ENCODE measurements at places on chromosomes 11 and 22. TPM values are rescaled to one million over a fixed set of nuclear protein-coding genes. Genes with fewer than 3 reads are reported as not detected.

GRCh38 chr22:20494978-20495860, at the start of gene KLHL22:
Gene KLHL22, minus strand, starts transcription at chr22:20495795. Its CDS starts 6,584 bp downstream, at chr22:20489211.
- no peak for DNase-seq

DNA sequence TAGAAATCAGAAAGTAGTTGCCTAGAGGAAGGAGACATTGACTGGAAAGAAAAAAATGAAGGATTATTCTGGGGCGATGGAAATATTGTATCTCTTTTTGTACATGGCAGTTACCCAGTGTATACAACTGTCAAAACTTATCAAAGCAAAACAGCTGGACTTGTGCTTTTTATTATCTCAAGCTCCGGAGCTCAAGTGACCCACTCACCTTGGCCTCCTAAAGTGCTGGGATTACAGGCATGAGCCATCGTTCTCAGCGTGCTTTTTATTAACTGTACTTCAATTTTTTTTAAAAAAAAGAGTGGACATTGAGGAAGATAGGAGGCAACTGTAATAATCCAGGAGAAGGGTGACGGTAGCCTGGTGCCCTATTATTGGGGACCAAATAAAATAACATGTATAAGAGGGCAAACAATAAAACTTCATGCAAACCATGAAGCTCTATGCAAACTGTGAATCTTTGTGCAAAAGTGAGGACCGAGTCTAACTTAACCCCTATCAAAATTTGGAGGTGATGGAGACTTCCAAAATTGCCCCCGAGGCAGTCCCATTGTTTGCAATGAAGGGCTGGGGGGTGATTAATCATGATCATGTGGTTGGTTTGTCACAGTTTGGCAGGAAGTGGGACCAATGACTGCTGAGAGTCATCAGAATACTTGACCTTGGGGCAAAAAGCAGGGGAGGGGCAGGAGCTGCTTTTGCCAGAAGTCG, 23.5 kb downstream of the FZD4 start:
- no peak for DNase-seq

- no peak for DNase-seq
Observed at GRCh38 chr22:28208036-28208435, 289.0 kb upstream of the PITPNB start.

DNA sequence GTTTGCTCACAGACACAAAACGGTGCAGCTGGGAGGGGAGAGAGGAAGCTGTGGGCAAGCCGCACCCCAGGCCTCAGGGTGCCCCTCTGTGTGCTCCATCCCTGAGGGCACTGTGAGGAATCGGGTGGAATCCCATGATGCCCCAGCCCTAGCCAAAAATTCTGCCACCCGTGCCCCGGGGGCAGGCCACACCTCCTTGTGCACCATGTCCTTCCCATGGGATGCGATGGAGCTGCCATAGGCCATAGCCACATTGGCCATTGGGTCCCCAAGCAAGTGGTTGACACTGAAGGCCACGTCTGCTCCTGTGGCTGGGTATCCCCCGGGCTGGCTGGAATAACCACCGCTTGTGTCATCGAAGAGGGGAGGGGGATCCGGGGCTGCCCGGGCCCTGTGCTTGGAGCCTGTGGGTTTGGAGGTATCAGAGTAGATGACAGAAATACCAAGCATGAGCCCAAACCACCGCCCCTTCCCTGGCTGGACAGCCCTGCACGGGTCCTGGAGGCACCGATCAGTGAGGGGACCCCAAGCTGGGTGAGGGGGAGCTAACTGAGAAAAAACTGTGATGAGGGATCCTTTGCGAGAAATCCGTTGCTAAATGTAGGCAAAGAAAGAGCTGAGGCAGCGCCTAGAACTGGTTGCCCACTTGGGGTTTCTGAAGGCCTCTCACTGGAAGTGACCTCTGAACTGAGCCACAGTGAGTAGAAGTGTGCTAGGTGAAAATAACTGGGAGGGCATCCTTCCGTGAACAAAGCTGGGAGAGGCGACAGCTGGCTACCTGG, 863 bp downstream of the YIF1A start:
- DNase-seq, result no peak

DNA sequence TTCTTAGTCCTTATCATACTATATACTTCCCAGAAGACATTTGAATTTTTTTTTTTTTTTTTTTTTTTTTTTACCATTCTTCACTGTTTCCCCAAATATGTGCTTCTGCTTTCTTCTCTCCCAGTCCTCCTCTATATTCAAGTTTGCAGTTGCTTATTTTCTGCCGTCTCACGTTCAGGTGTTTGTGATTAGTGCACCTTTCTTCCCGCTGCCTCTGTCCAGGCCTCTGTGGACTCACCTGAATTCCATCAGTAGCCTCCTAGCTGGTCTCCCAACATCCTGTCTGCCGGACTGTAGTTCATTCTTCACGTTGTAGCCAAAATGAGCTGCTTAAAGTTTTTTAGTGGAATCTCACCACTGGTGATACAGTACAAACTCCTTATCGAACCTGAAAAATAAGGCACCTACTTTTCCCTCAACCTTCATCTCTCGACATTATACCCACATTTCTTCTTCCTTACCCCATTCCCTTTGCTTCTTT, 795 bp upstream of the MSANTD4 start:
- no peak for DNase-seq

GRCh38 chr11:59573216-59573615, 42.4 kb downstream of the OSBP start:
- DNase-seq, result no peak

DNA sequence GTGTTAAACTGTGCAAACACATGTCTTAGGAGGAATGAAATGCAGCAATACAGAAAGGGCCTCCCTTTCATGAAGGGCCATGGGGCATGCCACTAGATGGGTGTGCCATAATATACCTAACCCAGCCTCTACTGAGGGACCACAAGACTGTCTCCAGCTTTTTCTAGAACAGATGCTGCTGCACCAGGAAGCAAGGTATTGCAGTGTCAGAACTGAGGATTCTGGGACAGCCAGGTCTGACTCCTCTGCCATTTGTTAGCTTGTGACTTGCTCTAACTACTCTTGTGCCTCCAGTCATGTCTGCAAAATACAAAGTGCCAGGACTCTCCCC, 53.2 kb downstream of the HIRA start:
- no peak for DNase-seq

DNA sequence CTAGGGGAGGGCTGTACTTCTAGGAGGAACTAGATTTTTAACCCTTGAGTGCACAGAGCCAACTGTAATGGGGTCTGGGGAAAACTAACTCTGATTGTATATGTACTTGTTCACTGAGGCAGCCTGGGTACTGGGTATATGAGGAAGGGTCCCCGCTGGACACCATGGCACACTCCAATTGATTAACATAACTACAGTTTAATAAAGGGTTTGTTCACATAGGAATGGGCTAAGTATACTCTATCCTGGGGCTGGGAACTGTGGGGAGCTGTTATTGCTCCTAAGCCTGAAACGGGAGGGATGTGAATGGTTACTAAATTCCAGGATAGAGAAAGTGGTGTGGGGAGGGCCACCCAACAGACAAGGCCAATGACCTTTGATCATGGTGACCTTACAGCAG, 67.6 kb downstream of the PARVA start:
- DNase-seq, result no peak

BCO2 gene
- total RNA-seq, result 169 TPM

ASCL2 gene
- total RNA-seq, result not detected

OR8A1 gene
- total RNA-seq, result not detected

SLC22A8 gene
- total RNA-seq, result not detected

C11orf65 gene
- 0.36 TPM for total RNA-seq

LDLRAD3 gene
- total RNA-seq, result 1.0 TPM

MUC15 gene
- not detected for total RNA-seq

SYT7 gene
- 18.9 TPM for total RNA-seq

PKNOX2 gene
- total RNA-seq, result 6.2 TPM

SPDYC gene
- total RNA-seq, result not detected

C11orf86 gene
- not detected for total RNA-seq

Data from left ventricle myocardium inferior (tissue), 1 donor.